ENCODE measurements at places on chromosomes 6 and 20.
A peak's percentile ranks its signal among the peaks of the same experiment; 100 is the strongest.

- no peak for DNase-seq
Measured at GRCh38 chr6:2984738-2985406, 13.5 kb upstream of the SERPINB6 start.

DNA sequence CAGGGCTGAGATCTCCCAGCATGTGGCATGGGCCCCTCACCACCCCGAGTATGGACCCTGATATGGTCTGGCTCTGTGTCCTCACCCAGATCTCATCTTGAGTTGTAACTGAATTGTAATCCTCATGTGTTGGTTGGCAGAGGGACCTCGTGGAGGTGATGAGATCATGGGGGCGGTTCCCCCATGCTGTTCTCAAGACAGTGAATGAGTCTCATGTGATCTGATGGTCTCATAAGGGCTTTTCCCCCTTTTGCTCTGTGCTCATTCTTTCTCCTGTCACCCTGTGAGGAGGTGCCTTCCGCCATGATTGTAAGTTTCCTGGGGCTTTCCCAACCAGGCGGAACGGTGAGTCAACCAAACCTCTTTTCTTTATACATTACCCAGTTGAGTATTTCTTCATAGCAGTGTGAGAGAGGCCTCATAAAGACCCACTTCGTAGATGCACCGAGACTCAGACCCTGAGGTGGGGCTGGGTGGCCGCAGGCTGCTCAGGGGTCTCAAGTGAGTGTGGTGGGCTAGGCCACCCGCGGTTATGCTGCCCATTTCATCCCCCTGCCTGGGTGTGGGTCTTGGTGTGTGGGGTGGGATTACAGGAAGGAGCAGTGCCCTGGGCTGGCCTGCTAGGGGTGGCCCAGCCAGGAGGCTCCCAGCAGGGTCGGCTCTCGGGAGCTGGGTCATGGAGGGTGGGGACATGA lies 26.2 kb upstream of the GATA5 start:
- no peak for DNase-seq

DNA sequence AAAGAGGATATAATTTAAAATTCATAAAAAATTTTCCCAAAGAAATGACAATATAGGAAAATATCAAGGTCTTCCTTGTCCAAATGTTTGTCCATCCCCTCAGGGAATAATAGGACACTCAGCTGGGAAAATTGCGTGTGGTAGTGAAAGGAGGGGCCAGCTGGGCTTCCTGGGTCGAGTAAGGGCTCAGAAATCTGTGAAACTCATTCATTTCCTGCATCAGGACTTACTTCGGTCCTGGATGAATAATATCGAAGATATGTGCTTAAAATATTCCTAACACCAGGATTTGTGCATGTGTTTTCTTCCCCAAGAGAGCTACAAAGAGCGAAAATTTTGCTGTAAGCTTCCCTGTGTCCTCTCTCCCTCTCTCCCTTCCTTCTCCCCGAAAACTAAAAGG lies 118.2 kb upstream of the GJE1 start:
- no peak for DNase-seq

- no peak for DNase-seq
Measured at GRCh38 chr6:165800337-165800736, 137.3 kb upstream of the PDE10A start.

DNA sequence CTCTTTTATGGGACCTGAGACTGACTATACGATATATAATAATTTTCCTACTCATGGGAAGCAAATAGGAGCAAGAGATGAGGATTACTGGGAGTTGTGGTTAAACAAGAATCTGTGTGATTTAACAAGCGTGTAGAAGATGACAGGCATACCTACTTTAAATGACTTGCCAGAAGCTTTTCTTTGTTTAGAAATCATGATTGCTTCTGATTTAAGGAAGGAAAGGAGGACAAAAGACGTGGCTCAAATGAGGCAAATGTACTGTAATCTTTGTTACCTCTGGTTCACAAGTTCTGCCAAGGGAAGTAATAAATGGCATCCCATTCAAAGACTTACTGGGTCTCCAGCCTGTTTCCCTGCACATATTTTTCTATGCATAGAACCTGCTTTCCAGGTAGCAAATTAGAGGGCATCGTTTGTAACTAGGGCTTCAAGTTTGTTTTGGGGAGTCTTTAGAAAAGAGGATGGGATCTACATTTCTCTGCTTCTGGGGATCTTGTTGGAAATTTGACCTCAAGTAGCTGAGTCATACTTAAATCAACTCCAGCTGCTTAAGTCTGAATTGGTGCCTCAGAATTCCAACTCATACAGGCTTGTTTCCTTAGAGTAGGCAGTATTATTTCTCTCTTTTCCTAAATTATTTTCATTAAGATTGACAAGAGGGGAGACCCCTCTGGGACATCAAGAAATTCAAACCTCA lies 2.9 kb upstream of the TRMT11 start:
- no peak for DNase-seq

DNA sequence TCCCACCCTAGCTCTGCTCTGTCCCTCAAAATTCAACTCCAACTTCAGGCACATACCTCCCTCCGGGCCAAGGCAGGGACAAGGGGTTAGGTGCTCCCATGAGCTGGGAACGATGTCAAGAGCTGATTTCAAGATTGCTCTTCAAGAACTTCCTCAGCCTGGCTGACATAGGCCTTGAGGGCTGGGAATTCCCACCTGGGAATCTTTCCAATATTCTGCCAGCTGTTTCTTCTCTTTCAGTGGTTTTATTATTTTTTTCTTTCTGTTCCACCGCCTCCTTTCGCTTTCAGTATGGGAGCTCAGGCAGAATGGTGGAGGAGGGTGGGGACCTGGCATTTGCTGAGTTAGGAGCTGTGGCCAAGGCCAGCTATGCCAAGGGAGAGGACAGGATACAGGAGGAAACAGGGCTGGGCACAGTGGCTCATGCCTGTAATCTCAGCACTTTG lies 33.7 kb downstream of the SRSF3 start:
- no peak for DNase-seq

GRCh38 chr6:134663800-134664535 lies 285.9 kb downstream of the ALDH8A1 start:
- no peak for DNase-seq

DNA sequence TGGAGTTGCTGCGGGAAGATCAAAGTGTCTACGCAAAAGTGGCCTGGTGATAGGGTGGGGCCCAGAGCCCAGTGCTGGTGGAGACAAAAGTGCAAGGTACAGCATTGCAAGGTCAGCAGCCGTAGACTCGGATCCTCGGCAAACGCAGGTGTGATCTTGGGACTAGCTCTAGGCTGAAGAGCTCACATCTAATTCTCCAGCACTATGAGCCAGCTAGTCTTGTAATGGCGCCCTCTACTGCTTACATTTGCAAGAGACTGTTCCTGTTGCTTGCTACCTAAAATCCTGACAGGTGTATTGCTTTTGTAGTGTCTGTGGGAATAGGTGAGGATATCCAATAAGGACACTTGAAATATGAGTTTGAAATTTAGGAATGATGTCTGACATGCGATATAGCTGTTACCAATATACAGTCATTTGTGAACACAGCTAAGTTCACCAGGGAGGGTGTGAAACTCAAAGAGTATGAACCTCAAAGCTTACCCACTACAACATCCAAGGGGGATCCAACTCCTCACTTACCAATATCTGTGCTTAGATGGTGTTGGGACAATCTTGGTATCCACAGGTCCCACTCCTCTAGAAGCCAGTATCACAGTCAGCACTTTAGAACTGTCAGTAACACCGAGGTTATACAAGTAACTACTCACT lies 58.4 kb downstream of the PDE7B start:
- peak; percentile 31 for DNase-seq

Measured in G401 (cell line).